ENCODE measurements at places on chromosomes 7 and 10.
A peak's percentile ranks its signal among the peaks of the same experiment; 100 is the strongest.

DNA sequence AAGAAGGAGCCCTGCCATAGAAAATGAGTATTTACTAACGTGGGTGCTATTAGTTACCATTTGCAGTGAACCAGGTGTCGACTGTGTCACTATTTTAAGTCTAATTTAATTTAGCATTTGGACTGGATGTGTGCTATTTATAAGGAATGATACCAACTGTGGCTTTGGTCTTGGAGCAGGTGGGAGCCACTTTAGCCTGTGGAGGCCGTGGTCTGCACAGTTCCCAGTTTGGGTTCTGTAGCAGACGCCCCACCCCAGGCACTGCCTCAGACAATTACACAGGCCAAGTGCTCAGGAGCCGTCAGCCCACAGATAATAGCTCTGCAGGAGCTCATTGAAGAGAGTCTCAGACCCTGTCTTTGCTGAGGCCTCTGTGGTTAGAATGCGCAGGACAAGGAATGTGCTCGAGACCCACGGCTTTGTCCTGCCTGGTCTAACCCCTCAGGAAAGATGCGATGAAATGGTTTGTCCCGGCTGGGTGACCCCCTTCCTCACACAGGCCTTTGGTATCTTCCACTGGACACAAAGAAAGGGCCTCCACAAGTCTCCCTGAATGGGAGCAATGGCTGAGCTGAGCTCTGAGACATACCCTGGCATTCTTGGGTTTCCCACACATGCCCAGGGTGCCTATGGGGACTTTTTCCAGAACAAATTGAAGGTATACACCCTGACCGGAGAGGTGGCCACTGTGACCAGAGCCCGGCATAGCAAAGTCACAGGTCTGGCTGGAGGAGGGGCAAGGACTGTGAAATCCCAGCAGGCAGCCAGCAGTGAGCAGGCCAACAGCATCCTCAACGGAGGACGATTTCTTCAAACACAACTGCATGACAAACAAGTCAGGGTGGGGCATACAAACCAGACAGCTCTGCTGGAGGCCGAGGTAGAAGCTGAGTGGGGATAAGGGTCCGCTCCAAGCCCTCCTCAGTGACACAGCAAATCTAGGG, 251.2 kb downstream of the ARHGAP12 start:
- no peak for DNase-seq

DNA sequence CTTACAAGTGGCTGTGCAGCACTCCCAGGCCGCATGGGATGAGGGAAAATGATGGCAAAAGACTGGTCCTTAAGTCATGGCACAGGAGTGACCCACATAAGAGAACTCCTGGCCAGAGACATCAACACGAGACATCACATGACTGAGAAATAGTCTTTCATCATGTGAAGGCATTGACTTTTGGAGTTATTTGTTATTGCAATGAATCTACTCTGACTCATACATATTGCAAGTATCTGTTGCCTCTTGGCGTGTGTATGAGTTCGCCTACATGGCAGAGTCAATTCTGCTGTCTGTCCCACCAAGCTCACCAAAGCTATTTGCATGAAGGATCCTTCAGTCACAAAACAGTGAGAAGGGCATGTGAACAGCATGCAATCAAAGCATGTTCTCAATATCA, 59.7 kb upstream of the HABP2 start:
- no peak for DNase-seq

GRCh38 chr10:130555411-130555750, 419.2 kb downstream of the GLRX3 start:
- DNase-seq, result no peak

- no peak for DNase-seq
Measured at GRCh38 chr7:102273749-102274712, 12.6 kb upstream of the SH2B2 start.

DNA sequence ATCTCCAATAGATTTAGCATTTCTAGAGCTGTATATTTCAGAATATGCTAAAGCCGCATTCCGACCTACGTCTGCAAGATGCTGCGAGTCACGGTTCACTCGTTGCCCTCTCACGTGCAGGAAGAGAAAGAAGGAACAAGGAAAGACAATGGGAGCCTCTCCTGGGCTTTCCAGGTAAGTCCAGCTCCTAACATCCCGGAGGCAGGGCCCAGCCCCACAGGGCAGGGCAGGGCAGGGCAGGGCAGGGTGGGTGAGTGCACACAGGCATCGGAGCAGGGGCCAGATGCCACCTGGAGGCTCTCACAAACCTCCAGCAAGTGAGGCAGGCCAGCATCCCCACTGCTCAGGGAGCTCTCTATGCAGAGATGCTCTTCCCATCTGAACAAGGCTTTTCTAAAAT, 50.8 kb downstream of the VOPP1 start:
- no peak for DNase-seq

DNA sequence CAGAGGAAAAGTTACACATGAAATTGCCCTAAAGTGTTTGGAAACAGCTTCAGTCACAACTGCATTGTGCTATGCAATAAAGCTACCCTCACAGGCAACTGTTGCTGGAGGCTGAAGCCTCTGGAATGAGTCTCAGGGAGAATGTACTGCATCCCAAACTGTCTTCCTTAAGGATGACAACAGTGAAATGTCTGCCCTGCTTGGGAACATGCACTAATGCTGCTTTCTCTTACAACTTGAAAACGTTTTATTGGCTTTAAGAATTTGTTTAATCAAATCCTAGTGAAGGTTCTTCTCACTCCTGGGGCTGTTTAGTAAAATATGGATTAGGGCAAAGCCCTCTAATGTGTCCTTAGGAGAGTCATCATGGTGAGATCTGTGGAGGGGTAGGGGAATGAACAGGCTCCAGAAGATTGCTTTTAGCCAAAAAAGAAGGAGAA, 215.4 kb downstream of the TWIST1 start:
- DNase-seq, result no peak

DNA sequence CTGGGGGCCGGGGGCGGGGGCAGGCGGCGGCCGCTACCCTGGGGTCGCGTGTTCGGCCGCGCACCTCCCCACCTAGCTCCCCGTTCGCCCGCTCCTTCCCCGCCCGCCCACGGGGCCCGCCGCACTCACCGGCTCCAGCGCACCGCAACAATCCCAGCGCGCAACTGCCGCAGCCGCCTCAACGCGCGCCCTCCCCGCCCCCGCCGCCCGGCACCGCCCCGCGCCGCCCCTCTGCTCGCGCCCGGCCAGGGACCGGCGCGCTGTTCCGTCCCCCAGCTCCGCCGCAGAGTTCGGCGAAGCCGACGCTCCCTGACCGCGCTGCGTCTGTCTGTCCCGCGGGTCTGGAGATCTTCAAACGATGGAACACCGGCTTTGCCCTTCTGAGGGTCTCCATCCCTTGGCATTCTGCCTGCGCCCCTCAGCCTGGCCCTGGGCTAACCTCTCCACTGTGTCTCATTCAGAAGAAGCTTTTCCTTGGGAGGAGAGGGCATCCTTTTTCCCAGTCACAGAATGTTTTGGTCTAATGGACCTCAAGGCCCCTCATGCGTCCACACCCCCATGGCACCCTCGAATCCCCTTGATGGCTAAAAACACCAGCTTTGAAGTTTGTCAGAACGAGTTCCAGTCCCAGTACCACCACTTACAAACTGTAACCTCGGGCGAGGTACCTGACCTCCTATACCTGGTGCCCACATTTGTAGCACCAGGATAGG, at the start of gene NT5C2:
TSS of gene NT5C2 (minus strand) at position 166 of the 713 bp plus-strand sequence. CDS start 18,314 bp downstream, outside the sequence.
- peak; percentile 85 for DNase-seq

DNA sequence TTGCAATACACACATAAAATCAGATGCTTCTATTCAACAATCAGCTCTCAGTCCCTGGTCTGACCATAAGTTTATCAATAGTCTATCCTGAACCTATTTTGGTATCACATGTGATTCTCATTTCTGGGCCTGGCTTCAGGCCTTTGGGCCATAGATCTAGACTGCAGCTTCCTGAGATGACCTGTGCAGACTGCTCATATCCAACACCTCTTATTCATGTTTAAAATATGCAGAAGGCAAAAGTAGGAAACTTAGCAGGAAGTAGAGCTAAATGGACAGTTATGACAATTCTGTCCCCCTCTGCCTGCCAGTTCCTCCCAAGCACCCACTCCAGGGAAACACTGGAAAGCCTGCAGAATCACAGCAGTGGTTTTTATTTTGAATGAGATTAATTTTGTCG, 53.3 kb downstream of the C7orf25 start:
- DNase-seq, result no peak

DNA sequence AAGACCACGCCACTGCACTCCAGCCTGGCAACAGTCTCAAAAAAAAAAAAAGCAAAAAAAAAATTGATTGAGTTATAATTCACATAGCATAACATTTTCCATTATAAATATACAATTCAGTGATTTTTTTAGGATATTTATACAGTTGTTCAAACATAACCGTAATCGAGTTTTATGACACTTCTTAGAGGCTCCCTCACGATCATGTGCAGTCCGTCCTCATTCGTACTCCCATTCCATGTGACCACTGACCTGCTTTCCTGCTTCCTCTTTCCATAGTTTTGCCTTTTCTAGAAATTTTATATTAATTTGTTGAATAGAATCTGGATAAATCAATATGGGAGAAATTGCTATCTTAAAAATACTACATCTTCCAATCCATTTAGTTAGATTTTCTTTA, 45.7 kb downstream of the VTI1A start:
- no peak for DNase-seq

DNA sequence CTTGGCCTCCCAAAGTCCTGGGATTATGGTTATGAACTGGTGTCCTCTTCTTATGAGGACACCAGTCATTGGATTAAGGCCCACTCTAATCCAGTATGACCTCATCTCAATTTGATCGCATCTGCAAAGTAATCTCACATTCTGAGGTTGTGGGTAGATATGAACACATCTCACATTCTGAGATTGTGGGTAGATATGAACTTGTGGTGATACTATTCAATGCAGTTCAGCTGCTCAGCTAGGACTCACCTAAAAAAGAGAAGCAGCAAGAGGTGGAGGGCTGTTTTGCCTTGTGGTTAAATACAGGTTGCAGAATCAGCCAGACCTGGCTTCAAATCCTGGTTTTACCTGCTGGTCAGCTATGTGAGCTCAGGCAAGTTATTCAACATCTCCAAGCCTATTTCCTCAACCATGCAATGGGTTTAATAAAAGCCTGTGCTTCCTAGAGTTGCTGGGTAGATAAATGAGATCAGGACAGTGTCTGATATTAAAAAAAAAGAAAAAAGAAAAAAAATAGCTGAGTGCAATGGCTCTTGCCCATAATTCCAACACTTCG, 8.5 kb upstream of the BAG3 start:
- no peak for DNase-seq

DNA sequence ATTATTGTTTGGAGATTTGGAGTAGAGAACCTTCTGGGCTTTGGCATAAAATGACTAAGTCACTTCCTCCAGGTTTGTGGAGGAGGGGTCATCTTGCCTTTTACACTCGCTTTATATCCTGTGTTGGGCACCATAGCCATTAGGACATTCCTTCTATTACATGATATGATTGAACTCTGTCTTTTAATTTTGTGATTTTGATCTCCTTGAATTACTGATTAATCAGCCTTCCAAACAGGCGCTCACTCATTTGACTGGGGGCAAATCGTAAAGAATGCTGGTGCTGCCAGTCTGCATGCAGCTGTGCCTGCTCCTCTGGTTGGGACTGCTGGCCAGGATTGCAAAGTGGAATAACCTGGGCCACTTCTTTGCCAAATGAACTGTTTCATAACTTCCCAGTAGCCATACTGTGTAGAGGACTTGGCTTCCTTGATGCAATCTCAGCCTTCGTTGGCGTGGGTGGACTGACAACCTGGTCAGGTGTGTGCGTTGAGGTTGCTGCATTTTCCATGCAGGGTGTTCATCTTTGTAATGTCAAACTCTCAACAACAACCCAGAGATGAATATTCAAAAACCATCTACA, 65.9 kb upstream of the RAB11FIP2 start:
- DNase-seq, result no peak

DNA sequence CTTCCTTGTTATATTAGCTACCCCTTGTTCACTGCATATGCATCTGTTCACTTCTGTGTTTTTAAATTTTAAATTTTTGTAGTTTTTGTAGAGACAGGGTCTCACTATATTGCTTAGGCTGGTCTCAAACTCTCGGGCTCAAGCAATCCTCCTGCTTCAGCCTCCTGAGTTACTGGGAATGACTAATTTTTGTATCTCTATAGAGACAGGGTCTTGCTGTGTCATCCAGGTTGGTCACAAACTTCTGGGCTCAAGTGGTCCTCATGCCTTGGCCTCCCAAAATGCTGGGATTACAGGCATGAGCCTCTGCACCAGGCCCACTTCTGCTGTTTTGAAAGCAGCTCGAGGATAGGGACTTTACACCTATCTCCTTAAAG, 64.6 kb downstream of the PRTFDC1 start:
- no peak for DNase-seq
